GM12891 (cell line): ENCODE measurements at places on chromosomes 4 and X.
A peak's percentile ranks its signal among the peaks of the same experiment; 100 is the strongest.

- DNase-seq: peak; percentile 10
Observed at GRCh38 chrX:139204898-139205667, 325.5 kb upstream of the F9 start.

DNA sequence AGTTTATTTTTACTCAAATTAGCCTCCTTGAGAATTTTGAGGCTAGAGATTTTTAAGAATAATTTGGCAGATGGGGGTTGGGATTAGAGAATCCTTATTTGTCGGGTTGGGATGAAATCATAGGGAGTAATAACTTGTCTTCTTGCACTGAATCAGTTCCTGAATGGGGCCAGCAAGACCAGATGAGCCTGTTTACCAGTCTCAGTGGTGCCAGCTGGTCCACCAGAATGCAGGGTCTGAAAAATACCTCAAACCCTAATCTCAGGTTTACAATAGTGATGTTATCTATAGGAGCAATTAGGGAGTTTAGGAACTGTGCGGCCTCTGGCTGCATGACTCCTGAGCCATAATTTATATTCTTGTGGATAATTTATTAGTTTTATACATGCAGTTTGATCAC, 705.9 kb upstream of the AGA start:
- no peak for DNase-seq

- no peak for DNase-seq
Observed at GRCh38 chr4:98262431-98262830, 1.2 kb downstream of the RAP1GDS1 start.

- DNase-seq: no peak
Observed at GRCh38 chr4:27009539-27009938, 148.9 kb downstream of the STIM2 start.

- DNase-seq: no peak
Observed at GRCh38 chrX:143298663-143299241, 218.5 kb downstream of the SPANXN3 start.

DNA sequence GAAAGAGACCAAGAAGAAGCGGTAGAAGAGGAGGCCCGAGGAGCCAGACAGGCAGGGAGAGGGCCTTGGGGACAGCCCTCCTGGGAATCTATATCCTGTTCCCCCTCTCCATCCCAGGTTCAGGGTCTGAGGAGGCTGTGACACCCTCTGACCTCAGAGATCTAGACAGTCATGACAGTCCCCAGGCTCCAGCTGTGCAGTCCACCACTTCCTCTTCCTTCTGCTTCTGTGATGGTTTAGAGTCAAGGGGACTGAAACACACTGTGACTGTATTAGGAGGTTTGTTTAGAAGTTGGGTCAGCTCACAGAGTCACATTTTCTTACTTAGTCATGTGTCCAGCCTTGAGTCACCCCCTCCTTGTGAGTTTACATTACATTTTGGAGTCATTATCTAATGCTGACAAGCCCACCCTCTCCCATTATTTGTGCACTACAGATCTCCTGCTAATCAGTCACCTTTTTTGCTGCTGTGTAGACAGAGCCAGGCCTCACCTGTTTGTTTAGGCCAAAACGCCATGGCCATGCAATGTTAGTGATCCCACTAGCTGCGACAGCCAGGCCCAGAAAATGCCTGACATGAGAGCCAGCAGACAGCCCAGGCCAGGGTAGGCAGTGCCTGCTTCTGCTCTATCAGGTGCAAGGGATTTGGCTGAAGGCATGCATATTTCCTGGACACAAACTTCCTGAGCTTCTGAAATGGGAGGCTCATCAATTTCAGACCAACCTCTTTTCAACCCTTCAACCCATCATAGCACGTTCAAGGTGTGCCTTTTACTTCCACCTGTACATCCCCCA, 26.0 kb downstream of the MANBA start:
- DNase-seq: peak; percentile 25

GRCh38 chrX:132094164-132094563, 33.7 kb downstream of the FRMD7 start:
- DNase-seq: no peak

DNA sequence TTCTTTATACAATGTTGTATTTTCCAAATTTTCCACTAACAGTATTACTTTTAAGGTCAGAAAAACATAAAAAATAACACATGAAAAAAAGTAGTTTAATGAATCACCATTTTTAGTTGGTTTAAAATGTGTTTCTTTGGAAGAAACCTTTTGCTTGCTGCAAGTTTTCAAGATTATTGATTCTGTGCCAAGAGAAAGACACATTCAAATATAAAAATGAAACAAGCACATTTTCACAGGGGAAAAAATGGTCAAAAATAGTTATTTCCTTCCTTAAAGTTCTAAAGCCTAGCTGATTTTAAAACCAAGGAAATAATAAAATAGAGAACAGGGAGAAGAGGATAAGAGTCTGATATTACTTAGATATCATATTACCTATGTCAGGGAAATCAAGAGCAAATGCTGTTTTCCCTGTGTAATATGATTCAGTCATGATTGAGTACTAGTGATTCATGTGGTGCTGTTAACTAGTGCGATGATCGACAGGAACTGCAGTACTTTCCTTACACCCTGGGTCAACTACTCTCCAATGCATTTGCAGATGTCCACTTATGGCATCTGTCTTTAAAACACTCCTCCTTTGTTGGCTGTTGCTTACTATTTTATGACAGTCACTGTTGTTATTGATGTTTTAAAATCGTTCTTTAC, 103.8 kb downstream of the CAMK2D start:
- DNase-seq: no peak

DNA sequence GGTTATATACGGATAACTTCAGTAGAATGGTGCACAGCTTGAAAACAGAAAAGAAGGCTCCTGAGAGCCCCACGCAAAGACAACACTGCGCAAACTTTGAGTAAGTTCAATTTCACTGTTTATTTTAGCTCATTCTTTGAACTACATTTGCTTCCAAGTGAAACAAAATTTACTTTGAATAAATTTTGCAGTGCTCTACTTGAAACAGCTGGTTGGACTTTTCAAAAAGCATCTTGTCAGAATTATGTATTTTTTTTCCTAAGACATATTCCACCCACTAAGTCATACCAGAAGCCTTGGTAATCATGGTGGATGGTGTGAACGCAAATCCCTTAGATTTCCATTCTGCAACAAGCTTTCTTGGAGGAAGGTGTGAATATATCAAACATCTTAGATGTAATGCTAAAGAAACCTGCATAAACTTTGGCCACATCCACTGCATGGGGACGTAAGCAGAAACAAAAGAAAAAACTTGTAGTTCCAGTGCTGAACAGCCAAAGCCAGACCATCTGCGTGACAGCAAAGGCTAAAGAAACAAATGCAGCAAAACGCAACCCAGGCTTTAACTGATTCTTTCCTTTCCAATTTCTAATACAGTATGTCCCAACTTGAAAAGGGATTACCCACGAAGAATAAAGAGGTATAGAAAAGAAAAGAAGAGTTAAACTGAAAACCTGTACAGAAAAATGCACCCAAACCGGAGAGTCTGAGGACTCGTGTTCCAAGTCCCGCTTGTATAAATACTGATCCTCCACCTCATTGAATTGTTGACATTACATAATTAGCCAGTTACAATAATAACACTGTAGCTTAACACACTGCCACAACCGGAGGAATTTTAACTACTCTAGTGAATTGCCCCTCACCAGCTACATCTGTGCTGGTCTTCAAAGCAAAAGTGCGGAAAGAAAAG, 90.9 kb downstream of the SH3RF1 start:
- no peak for DNase-seq

DNA sequence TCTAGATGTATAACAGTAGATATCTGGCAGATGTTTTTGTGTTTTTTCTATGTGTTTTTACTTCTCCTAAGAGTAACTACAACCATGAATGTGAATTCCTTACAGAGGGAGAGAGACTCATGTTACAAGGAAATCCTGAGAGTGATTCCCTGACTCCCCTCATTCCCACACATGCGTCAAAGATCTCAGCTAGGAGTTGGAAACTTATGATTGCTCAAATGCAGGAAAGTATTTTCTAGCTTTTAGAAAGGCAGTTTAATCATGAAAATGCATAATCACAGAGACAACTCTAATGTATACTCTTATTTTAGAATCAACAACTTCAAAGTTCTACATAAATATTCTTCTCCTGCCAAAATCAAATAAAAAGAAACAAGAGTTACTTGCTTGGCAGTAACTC, 121.8 kb downstream of the PDE5A start:
- no peak for DNase-seq
